ENCODE measurements at places on chromosomes 7 and 10.

GRCh38 chr7:39069896-39070881 is 92.5 kb downstream of the POU6F2 start:
- no peak for DNase-seq

GRCh38 chr7:148847815-148848734 is 36.0 kb downstream of the EZH2 start:
- DNase-seq, result no peak

GRCh38 chr7:149398195-149398820 is 62.6 kb downstream of the ZNF777 start:
- no peak for DNase-seq

GRCh38 chr7:51229106-51229537 is 87.5 kb downstream of the COBL start:
- DNase-seq, result no peak

DNA sequence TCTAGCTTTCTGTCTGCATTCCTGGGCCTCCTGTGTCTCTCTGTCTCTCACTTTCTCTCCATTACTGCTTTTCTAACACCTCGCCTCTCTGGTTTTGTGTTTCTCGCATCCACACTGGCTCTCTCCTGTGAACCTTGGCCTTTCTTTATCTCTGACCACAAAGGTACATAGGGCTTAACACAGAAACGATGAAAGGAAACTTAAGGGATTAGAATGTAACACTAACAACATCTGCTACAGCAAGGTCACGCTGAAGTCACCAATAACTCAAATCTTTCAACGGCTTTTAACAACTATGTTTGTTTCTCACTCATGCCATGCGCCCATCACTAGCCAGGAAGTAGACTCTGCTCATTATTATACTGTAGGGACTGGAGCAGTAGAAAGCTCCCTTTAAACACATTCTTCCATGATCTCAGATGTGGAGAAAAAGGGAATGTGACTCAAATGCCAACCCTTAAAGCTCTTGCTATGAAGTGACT is 9.3 kb upstream of the OR6V1 start:
- DNase-seq, result no peak

DNA sequence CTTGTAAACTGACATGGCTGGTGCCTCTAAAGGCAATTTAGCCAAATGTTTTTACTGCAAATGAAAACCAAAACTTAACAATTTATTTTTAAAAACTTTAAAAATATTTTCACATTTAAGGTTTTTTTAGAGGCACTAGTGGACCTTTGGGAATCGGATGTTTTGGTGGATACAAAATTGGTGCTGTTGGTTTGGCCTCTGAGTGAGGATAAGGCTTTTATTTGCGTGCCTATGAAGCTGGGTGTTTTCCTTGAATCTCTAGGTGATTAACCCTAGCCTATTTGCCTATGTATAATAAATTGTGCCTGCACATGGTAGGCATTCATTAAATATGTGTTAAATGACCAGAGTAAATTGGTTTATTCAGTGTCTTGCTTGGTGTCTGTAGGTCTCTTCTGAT is 2.9 kb upstream of the SGCE start:
- DNase-seq, result peak; percentile 71

DNA sequence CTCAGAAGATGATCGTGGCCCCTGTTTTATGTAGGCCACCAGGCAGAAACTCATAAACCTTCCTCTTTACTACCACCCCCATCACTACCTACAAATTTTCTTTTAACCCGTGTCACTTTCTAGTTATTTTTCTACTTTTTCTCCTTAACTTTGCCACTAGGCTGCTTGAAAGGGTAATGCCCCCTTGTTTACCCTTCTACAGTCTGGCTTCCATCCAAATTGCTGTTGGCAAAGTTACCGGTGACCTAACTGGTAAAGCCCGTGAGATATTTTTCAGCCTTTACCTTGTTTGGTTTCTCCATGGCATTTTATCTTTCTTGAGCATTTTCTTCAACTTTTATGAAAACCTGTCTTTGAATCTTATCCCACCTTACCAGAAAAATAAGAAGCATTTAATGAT is 153.0 kb downstream of the WNT2 start:
- no peak for DNase-seq

- no peak for DNase-seq
Observed at GRCh38 chr10:68330852-68331454, 911 bp upstream of the HNRNPH3 start.

DNA sequence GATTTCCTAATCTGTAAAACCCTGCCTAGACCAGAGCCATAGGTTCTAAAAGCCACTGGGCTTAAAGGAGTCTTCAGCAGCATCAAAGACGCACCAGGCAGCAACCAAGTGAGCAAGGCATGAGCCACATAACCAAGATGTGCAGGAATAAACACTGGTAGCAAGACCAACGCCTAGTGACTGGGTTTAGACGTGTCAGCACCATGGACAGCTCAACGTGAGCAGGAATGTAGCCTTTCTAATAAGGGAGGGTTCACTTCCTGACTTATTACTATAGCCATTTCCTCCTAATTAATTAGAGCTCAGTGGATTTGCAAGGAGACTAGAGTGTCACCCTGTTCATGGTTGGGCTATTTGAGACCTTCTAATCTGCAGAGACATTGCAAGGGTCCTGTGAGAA is 223.7 kb downstream of the LHFPL3 start:
- no peak for DNase-seq

GRCh38 chr7:4996696-4997222 is 37.8 kb upstream of the MMD2 start:
- no peak for DNase-seq

DNA sequence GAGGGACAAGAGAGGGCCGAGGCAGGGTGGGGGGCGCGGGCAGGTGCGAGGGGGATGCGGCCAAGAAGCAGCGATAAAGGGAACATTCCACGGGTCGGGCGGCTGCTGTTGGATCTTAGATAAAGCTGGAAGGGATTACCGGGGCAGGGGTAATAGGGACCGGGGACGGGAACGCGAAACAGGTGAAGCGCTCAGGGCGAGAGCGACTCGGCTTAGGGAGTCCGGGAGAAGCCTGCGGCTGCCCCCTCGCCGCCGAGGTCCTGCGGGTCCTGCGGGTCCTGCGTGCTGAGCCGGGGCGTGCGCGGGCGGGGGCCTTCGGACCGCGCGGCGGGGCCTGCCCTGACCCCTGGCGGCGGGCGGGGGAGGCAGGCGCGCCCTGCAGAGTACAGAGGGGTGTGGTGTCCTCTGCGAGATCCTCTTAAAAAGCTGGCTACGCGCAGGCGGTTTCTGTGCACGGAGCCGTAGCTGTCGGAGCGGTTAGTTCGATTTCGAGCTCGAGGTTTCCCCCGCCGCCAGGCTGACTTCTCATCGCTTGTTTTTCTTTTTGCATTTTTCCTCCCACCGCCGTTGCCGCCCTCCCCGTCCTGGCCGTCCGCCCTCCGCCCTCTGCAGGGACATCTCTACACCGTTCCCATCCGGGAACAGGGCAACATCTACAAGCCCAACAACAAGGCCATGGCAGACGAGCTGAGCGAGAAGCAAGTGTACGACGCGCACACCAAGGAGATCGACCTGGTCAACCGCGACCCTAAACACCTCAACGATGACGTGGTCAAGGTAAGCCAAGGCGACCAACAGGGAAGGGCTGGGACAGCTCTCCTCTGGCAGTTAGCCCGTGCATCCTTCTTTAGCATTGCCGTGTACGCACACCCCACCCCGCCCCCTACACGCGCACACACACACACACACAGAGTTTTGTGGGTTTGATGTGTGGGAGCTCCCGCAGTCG is 1.4 kb downstream of the CAV1 start:
- DNase-seq, result no peak

DNA sequence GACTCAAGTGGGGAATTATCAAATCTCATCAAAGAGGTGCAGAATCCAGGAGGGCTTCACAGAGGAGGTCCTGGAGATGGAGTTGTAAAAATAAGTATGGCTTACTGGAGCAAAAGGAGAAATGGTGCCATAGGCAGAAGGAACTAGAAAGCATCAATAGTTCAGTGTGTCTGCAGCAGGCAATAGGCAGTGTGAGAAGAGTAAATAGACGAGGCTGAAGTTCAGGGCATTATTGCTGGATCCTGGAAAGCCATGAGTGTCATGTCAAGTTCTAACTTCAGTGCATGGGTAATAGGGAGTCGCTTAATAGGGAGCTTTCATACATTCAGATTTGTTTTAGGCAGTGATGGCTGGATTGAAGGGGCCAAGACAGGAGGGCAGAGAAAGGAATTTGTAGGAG is 39.3 kb downstream of the CYP26A1 start:
- DNase-seq, result no peak

Measured in NCI-H2081 treated with DMSO at 0.1 percent for 48 hours (cell line).